ENCODE measurements at places on chromosomes 13 and 19.

DNA sequence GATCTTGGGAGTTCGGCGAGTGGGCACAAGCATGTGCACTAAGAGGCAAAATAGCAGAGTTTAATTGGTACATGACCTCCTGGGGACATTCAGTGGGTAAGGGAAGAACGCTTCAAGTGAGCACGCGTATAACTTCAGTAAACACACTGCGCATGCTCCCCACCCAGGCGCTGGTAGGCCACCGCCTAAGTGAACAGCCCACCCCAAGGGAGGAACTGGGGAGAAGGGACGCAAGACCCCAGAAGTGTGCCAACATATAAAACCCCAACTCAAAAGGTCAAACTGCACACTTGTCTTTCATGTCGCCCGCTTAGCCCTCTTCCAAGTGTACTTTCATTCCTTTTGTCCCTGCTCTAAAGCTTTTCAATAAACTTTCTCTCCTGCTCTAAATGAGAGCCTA is 10.5 kb upstream of the NTN5 start:
- no peak for DNase-seq
- no peak overlapping the region for H3K4me3 ChIP-seq
- no peaks in the 10 kb centered on the region for H3K36me3 ChIP-seq
- H3K4me1 ChIP-seq = peaks cover 3% of the 10 kb centered on the region
- no peaks in the 10 kb centered on the region for H3K27me3 ChIP-seq

DNA sequence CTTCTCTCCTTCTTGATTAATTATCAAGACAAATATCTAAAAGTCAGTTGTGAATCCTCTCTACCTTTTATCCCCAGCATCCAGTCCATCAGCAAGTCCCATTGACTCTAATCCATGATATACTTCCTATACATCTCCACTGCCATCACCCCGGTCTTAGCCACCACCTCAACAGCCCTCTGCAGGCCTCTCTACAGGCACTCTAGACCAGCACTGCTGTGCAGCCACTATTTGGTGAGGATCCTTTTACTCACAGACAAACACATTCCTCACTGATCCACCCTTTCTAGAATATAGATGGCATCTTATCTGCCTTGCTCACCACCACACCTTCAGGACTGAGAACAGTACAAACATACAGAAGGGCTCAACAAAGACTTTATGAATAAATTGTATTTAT is 221.7 kb downstream of the RFC3 start:
- H3K4me1 ChIP-seq = peaks cover 12% of the 10 kb centered on the region
- DNase-seq = no peak
- H3K36me3 ChIP-seq = no peaks in the 10 kb centered on the region
- H3K27ac ChIP-seq = no peak overlapping the region
- H3K27me3 ChIP-seq = no peaks in the 10 kb centered on the region

GRCh38 chr19:4537953-4538600 is 1.8 kb downstream of the LRG1 start:
- H3K27ac ChIP-seq = no peak overlapping the region
- H3K27me3 ChIP-seq = no peaks in the 10 kb centered on the region
- no peak overlapping the region for H3K4me3 ChIP-seq
- DNase-seq = no peak
- no peaks in the 10 kb centered on the region for H3K36me3 ChIP-seq

DNA sequence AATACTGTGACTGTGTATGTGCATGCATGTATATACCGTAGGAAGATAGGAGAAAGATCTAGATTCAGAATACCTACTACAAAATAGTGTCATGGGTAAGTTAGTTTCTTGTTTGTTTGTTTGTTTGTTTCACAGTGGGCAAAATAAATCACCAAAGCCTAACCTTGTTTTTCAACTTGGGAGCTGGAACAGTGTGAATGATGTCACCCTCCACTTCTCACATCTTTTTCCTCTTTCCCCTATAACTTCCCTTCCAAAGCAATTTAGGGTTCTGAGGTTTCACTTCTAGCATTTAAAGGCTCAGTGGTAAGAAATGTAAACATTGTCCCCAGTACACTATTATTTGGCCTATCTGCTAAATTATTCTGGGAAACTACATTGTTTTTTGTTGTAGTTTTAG is 5.4 kb downstream of the KCTD4 start:
- no peaks in the 10 kb centered on the region for H3K36me3 ChIP-seq
- peak overlapping the region; percentile 64 for H3K27ac ChIP-seq
- H3K4me3 ChIP-seq = no peak overlapping the region
- DNase-seq = no peak

- H3K4me3 ChIP-seq = no peak overlapping the region
- no peaks in the 10 kb centered on the region for H3K4me1 ChIP-seq
- DNase-seq = no peak
Measured at GRCh38 chr13:105340061-105340606, 1195.3 kb downstream of the EFNB2 start.

- no peak overlapping the region for H3K27ac ChIP-seq
- H3K4me3 ChIP-seq = no peak overlapping the region
- no peaks in the 10 kb centered on the region for H3K27me3 ChIP-seq
- H3K36me3 ChIP-seq = peaks cover 15% of the 10 kb centered on the region
- no peaks in the 10 kb centered on the region for H3K4me1 ChIP-seq
Measured at GRCh38 chr19:3403489-3404323, 37.3 kb downstream of the NFIC start.

- H3K27me3 ChIP-seq = no peaks in the 10 kb centered on the region
- H3K36me3 ChIP-seq = peaks cover 25% of the 10 kb centered on the region
- no peak for DNase-seq
- no peak overlapping the region for H3K27ac ChIP-seq
Measured at GRCh38 chr19:9847087-9847671, 12.1 kb downstream of the PIN1 start.

- H3K4me1 ChIP-seq = no peaks in the 10 kb centered on the region
- H3K27ac ChIP-seq = no peak overlapping the region
- H3K36me3 ChIP-seq = no peaks in the 10 kb centered on the region
- no peak for DNase-seq
Measured at GRCh38 chr13:49610176-49610575, 18.1 kb upstream of the ARL11 start.

- no peak overlapping the region for H3K4me3 ChIP-seq
- no peak for DNase-seq
- no peak overlapping the region for H3K27ac ChIP-seq
- H3K4me1 ChIP-seq = peaks cover 22% of the 10 kb centered on the region
- H3K36me3 ChIP-seq = no peaks in the 10 kb centered on the region
Measured at GRCh38 chr13:85543144-85543543, 256.1 kb downstream of the SLITRK6 start.
